ENCODE measurements at places on chromosomes 5 and 9.

DNA sequence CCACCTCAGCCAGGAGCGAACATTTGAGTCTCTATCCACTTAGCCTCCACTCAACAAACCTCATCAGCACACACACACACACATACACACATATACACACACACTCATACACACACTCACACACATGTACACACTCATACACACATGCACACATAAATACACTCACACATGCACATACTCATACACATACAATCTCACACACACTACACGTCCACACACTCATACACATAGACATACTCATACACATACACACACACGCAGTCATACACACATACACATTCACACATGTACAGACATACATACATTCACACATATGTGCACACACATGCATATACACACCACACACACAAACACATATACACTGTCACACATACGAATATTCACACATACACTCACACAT lies 208.2 kb downstream of the AGTPBP1 start:
- DNase-seq = no peak

DNA sequence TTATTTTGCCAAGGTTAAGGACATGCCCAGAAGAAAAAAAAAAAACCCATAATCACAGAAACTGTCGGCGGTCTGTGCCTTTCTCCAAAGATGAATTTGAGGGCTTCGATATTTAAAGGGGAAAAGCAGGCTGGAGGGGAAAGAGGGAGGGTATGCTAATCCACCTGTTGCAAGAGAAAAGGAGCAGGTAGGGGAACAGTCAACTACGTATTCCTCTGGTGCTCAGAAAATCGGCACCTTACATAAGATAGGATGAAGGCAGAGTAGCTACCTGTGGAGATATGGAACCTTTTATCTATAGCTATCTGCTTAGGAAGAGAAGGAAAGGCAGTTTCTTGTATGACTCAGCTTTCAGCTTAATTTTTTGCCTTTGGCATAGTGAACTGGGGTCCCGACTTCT lies 77.7 kb downstream of the PTCD2 start:
- no peak for DNase-seq

GRCh38 chr5:36585701-36586100 lies 20.7 kb upstream of the SLC1A3 start:
- DNase-seq = no peak

DNA sequence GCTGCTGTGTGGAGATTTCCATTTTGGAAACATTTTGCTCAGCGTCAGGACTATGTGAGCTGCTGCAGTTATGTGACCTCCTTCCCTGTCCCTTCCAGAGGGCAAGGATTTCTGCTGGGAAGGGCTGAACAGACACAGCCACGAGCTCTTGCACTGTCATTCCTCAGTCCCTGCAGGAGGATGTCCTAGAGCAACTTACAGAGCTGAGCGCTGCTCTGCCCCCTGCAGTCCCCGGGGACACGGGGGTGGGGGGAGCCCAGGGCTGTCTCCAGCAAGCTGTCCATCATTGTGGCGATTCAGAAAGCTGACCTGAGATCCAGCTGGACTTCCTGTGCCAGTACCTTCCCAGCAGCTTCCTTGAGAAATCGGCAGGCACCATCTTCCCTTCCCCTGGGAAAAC lies 28.0 kb upstream of the MAP1B start:
- no peak for DNase-seq

GRCh38 chr5:6749026-6749716 lies 35.9 kb downstream of the TENT4A start:
- no peak for DNase-seq

DNA sequence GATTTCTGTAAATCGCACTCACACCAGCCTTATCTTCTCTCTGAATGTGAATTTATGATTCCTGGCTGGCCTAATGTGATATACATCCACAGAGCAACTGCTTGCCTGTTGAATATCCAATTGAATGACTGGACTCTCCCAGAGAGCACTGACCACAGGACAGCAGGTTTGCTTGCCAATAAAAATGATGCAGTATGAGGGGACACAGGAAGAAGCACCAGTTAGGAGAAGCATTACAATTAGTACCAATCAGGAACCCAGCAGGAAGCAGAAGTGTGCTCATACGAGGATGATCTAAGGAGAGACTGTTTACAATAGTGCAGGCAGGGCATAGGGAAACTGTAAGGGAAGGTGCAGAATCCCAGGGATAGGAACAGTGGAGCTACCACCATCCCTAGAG lies 127.2 kb upstream of the ZNF366 start:
- DNase-seq = no peak

DNA sequence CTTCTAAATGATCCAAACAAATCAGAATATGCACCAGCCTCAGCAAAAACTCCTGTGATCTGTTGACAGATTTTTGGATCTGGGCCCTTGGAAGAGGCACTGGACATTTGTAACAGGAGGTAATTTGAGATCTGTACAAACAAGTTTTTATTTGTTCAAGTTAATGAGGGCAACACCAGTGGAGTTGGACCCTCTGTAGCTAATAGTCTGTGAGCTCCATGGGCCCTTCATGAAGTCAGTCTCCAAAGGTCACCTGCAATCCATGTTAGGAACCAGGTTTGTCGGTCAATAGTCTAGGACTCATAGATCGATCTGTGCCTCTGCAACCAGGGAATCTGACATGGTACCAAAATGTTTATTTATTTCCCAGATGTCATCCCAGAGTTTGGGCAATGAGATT lies 40.9 kb downstream of the PAM start:
- DNase-seq = peak; percentile 25

DNA sequence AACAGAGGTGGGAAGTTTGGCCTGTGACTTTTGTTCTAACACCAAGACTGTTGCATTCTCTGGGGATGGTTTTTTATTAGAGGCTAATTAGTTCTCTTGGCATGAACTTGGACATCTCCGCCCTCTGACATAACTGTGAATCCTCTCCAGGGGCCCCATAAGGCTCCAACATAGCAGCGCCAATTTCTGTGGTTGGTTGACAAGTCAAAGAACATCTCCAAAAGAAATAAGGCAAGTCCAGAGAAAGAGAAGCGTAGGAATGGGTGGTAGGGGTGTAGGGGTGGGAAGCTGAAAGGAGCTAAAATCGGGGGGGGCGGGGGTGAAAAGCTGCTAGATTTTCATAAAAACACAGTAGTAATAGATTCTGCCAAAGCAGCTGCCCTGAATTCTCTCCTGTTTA lies 81.0 kb upstream of the DAB2 start:
- DNase-seq = no peak

GRCh38 chr9:90941661-90942060 lies 140.0 kb downstream of the SYK start:
- no peak for DNase-seq

DNA sequence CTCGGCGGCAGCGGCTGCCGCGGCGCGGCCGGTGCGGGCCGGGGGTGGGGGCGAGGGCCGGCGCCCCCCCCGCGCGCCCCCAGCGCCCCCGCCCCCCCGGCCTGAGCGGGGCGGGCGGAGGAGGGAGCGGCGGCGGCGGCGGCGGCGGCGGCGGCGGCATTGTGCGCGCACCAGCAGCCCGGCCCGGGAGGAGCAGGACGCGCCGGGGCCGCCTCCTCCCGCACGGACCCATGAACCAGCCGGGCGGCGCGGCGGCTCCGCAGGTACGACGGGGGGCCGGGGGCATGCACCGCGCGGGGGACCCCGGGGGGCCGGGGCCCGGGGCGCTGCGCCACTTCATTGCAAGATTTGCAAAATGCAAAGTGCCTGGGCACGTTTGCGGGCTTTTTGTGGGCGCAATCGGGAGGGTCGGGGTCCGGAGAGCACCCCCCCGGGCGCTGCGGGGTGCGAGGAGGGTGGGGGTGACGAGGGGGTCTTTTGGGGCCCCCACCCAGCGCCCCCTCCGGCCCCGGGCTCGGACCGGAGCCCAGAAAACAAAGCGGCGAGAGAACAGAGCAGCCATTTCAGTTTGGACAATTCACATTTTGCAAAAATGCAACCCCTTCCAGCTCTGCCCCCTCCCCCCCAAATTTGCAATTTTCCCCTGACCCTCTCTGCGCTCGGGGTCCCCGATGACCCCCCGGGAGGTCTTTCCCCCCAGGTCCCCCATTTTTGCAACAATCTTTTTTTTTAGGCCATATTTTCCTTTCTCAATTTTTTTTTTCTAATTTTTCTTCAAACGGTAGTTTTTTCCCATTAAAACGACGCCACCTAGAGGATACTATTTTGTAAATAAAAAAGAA lies at the start of gene ZNF618:
Gene ZNF618, plus strand, starts transcription at position 159 of the 842 bp plus-strand sequence. Its CDS starts 72 bp downstream, at position 231.
- peak; percentile 67 for DNase-seq

GRCh38 chr5:87103616-87104287 lies 163.9 kb upstream of the RASA1 start:
- no peak for DNase-seq

DNA sequence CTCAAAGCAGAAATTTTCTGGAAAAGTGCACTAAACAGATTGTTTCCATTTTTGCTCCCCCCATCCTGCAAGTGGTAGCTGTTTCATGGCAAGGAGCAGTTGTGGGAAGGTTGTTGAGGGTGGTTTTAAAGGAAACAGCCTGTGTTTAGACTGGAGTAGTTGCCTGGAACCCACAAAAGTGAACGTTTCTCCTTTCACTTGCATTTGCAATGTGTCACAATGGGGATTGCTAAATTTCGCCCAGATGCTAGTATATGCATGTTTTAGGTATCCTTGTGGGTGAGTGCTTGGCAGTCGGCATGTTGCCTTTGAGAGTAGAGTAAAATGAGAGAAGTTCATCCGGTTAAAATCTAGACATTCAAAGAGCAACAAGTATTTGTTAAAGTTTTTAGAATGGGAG lies 1099.9 kb upstream of the DMAC1 start:
- no peak for DNase-seq

DNA sequence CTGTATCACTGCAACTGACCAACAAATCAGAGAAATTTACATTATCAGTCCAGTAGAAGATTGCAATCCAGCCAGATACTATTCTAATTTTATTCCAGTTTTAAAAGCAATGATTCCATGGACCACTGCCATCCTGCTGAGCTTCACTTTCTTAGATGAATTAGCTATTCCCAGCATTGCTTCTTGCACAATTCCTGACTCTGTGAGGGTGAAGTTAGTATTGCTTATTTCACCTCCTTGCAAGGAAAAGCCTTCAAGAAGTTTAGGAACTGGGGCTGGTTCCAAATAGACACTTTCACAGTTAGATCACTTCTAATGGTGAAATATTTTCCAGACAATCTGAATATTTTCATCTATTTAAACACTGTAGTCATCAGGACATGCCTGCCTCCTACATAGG lies 338.6 kb upstream of the TNC start:
- no peak for DNase-seq

DNA sequence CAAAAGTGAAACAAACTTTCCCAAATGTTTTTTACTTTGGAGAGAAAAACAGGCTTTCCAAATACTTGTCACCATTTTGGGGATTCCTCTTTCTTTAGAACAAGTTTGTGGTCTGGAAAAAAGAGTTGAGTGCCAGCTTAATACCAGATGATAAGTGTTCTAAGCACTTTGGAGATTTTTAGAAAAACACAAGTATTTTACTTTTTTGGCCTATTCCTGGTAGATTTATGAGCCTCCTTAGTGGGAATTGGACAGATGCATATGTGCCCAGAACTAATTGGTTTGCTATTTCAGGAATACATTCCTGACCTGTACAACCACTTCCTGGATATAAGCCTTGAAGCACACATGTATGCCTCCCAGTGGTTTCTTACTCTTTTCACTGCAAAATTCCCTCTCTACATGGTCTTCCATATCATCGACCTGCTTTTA lies 40.5 kb downstream of the GPR21 start:
- DNase-seq = no peak

GRCh38 chr5:125409234-125409860 lies 662.9 kb upstream of the ZNF608 start:
- no peak for DNase-seq

- peak; percentile 26 for DNase-seq
Measured at GRCh38 chr5:122999947-123000563, 36.5 kb downstream of the PPIC start.

- DNase-seq = no peak
Measured at GRCh38 chr5:160271396-160271795, 41.0 kb downstream of the CCNJL start.

DNA sequence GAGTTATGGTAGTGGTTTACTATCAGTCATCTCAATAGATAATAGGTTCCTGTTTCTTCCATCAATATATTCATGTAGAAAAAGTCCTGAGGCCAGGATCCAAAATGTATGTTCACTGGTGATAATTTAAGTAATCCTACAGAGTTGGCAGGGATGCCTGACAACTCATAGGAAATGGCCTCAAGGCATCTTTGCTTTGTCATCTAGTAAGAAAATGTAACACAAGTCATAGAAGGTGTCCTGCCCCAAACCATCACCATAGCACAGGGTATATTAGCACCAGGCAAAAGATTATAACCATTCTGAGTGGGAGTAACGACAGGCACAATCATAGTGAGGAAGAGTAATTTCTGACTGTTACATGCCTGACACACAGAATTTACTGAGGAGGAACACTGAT lies 257.0 kb downstream of the TMEM167A start:
- no peak for DNase-seq

- DNase-seq = no peak
Measured at GRCh38 chr5:31573494-31574142, 41.5 kb downstream of the C5orf22 start.

- no peak for DNase-seq
Measured at GRCh38 chr5:177369645-177370440, 12.1 kb downstream of the RGS14 start.

- DNase-seq = no peak
Measured at GRCh38 chr5:124664287-124664686, 82.2 kb downstream of the ZNF608 start.

GRCh38 chr9:69584759-69585158 lies 87.4 kb downstream of the APBA1 start:
- DNase-seq = no peak

DNA sequence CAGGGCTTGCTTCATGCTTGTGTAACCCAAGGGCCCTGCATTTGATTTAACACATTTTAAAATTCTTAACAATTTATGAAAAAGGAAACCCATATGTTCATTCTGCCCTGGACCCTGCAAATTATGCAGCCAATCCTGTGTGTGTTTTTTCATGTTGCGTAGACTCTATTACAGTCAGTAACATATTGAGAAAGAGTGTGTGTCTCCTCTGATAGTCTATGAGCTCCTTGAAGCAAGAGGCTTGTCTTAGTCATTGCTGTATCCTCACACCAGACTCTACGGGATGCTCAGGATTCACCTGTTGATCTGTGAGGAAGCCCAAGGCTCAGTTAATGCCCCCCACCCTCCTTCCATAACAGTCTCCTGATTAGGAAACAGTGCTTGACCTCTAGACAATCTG lies 177.3 kb upstream of the DMAC1 start:
- DNase-seq = no peak

DNA sequence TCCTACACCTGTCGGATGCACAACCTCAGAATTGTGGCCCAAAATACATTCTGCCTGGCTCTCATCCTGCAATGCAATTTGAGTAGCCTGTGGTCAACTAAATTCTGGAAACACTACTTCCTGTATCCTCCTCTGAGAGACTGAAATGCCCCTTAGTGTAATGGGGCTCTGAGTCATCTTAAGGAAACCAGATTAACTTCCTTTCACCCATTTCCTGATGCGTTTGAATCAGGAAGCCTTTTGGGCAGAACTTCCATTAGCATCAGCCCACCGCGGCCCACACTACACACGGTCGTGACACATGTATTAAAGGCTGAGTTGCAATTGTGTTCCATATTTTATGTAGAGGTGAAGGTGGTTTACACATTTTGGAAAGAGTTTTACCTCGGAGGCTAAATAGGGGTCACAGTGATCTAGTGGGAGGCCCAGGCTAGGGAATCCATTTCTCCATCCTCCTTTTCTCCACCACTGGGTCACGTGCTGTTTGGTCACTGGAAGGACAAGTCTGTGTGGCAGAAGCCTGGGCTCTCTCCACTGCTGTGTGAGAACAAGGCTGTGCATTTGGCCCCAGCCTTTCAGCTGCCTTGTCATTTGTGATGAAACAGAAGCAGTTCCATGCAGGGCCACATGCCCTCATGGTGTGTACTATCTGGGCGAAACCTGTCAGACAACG lies 55.9 kb downstream of the DAP start:
- DNase-seq = no peak

GRCh38 chr9:120571443-120572257 lies 8.3 kb downstream of the CDK5RAP2 start:
- peak; percentile 69 for DNase-seq
